ENCODE measurements at places on chromosomes 16 and 17. TPM values are rescaled to one million over a fixed set of nuclear protein-coding genes. Genes with fewer than 3 reads are reported as not detected.

Gene C1QL1
- total RNA-seq, result 0.37 TPM

Gene TXNL4B
- 24.6 TPM for total RNA-seq

Gene KRT12
- not detected for total RNA-seq

Gene SEPTIN1
- total RNA-seq, result 159 TPM

Gene CD300LG
- total RNA-seq, result not detected

Gene CMTM1
- total RNA-seq, result 6.4 TPM

Gene TBC1D3
- not detected for total RNA-seq

Gene PRDM7
- not detected for total RNA-seq

Gene TBC1D3B
- 2.0 TPM for total RNA-seq

Gene KRT23
- total RNA-seq, result not detected

Gene CCL8
- total RNA-seq, result not detected

- DNase-seq, result no peak
- no peak overlapping the region for H3K27ac ChIP-seq
- peaks cover 45% of the 10 kb centered on the region for H3K36me3 ChIP-seq
- no peak overlapping the region for H3K4me3 ChIP-seq
- no peaks in the 10 kb centered on the region for H3K27me3 ChIP-seq
- H3K4me1 ChIP-seq, result no peaks in the 10 kb centered on the region
These were observed 41.1 kb downstream of the KIAA0753 start for GRCh38 chr17:6599364-6599763.

DNA sequence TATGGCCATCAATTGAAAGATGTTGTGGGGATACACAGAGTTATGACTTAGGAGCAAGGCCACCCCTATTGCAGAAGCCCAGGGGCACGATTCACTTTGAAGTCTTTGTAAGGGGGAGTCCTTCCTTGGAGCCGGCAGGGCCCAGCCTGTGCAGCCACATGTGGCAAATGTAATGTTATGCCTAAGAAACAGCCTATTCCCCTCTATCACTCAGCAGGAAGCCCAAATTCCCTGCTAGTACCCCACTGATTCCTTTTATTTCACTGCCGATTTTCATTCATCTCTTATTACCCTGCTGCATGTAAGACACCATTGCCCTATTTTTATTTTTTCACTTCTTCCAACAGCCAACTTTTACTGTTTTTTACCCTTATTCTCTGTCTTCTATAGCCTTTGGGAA lies 233.2 kb downstream of the PMP22 start:
- no peaks in the 10 kb centered on the region for H3K4me1 ChIP-seq
- no peak for DNase-seq
- peaks cover 9% of the 10 kb centered on the region for H3K27me3 ChIP-seq
- H3K27ac ChIP-seq, result no peak overlapping the region
- no peaks in the 10 kb centered on the region for H3K36me3 ChIP-seq
- no peak overlapping the region for H3K4me3 ChIP-seq

DNA sequence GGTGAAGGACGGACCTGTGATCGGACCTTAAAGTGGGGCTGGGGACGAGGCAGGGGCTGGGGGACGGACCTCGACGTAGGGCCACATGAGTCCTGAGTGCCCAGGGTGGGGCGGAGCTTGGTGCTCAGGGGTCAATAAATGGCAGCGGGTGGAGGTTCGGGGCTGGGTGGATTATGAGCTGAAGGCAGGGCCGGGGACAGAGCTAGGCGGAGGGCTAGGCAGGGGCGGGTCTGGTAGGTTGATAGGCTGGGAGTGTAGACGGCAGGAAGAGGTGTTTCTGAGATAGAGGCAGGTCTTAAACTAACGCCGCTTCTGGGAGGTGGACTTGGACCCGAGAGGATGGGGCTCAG lies 733 bp downstream of the CHRNB1 start:
- DNase-seq, result peak; percentile 51
- H3K4me3 ChIP-seq, result peak overlapping the region; percentile 47
- peaks cover 20% of the 10 kb centered on the region for H3K4me1 ChIP-seq
- H3K36me3 ChIP-seq, result peaks cover 6% of the 10 kb centered on the region
- no peak overlapping the region for H3K27ac ChIP-seq

GRCh38 chr16:55567382-55567781 lies 898 bp downstream of the CAPNS2 start:
- no peaks in the 10 kb centered on the region for H3K36me3 ChIP-seq
- peaks cover 9% of the 10 kb centered on the region for H3K27me3 ChIP-seq
- no peak overlapping the region for H3K27ac ChIP-seq
- no peak for DNase-seq
- H3K4me1 ChIP-seq, result no peaks in the 10 kb centered on the region

DNA sequence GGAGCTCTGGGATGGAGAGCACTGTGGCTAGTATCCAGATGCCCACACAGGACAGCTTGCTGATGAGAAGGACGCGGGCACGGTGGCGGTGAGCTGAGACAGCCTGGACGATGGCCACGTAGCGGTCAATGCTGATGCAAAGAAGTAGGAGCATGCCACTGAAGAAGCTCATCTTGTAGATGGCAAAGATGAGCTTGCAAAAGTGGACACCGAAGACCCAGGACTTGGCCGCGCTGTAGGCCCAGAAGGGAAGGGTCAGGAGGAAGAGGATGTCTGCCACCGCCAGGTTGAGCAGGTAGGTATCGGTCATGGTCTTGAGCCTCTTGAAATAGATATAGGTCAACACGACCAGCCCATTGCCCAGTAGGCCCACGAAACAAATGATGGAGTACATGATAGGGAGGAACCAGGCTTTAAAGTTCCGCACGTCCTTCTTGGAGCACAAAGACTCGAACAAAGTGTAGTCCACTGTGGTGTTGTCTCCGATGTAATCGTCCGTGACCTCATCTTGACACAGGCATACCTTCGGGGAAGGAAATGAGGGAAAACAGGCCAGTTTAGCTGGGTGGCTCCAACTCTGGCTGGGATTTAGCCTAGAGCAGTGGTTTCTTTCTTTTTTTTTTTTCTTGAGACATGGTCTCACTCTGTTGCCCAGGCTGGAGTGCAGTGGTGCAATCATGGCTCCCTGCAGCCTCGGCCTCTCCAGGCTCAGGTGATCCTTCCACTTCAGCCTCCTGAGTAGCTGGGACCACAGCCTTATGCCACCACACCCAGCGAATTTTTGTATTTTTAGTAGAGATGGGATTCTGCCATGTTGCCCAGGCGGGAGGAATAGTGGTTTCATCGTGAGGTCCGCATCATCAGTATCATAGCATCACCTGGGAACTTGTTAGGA lies 9.7 kb downstream of the CCR7 start:
- H3K27me3 ChIP-seq, result no peaks in the 10 kb centered on the region
- peak overlapping the region; percentile 21 for H3K4me3 ChIP-seq
- H3K27ac ChIP-seq, result no peak overlapping the region

DNA sequence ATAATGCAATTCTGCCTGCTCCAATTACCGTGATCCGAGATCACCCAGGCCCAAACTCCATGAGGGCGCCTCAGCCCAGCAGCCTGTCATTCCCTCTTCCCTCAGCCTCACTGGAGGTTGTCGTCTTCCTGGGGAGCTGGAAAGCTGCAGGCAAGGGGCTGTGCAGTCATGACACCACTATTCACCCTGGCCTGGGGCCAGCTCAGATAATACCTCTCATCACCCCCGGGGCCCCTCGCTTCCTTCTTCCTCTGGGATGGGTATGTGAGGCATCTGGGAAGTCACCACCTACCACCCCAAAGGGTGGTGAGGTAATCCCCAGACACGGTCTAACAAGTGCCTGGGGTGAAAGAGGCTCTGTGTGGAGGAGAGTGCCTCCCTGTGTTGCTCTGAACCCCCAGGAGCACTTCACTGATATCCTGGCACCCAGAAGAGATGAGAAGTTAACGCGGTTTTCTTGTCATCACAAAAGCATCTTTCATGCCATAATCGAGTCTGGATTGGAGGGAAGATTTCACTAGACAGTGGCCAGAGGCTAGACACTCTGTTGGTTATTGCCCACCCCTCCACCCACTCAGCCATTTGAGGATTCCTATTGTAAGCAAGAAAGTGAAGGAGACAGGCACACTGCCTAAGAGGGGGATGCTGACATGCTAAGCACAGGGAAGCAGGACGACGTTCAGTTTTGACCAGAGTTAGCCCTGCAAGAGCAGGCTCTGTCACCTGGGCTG lies 18.4 kb downstream of the CFAP20 start:
- peaks cover 32% of the 10 kb centered on the region for H3K36me3 ChIP-seq
- DNase-seq, result no peak
- no peaks in the 10 kb centered on the region for H3K27me3 ChIP-seq
- no peak overlapping the region for H3K27ac ChIP-seq

DNA sequence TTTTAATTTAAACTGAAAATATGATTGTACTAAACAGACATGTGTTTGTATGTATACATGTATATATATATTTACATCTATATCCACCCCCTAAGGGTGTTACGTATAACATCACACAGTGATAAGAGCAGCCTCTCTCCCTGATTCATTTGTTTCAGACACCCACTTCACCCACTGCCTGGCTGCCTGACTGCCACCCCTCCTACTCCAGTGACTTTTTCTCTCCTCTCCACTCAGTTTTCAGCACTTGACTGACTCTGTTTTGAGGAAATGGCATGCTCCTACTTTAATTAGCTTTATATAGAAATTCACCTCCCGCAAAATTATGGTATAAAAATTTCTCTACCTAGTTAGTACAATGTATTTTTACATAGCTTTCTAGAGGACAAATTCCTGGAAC lies 20.0 kb downstream of the BFAR start:
- no peak for DNase-seq
- H3K27me3 ChIP-seq, result no peaks in the 10 kb centered on the region
- peaks cover 5% of the 10 kb centered on the region for H3K4me1 ChIP-seq
- no peak overlapping the region for H3K4me3 ChIP-seq

- H3K27me3 ChIP-seq, result peaks cover 4% of the 10 kb centered on the region
- peaks cover 3% of the 10 kb centered on the region for H3K4me1 ChIP-seq
- H3K4me3 ChIP-seq, result no peak overlapping the region
These were observed 7.8 kb upstream of the CCL15 start for GRCh38 chr17:36008998-36009665.

GRCh38 chr17:56602292-56603130 lies 9.0 kb downstream of the NOG start:
- peak overlapping the region; percentile 26 for H3K27ac ChIP-seq
- H3K4me1 ChIP-seq, result peaks cover 65% of the 10 kb centered on the region
- no peaks in the 10 kb centered on the region for H3K36me3 ChIP-seq
- peaks cover 7% of the 10 kb centered on the region for H3K27me3 ChIP-seq
- H3K4me3 ChIP-seq, result no peak overlapping the region
- DNase-seq, result peak; percentile 39

DNA sequence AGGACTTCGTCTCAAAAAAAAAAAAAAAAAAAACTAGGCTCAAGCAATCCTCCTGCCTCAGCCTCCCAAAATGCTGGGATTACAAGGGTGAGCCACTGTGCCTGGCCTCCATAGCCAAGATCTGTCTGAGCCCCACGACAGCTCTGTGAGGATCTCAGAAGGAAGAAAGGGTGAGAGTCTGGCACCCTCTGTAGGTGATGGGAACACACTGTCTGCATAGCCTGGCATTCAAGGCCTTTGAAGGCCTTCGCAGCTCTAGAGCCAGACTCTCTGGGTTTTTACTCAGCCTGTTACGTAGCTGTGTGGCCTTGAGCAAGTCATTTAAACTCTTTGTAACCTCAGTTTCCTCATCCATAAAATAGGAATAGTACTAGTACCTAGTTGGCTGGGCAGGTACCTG lies 6.3 kb upstream of the XPO6 start:
- DNase-seq, result peak; percentile 76
- H3K4me3 ChIP-seq, result no peak overlapping the region
- peaks cover 3% of the 10 kb centered on the region for H3K4me1 ChIP-seq
- H3K27ac ChIP-seq, result no peak overlapping the region
- H3K36me3 ChIP-seq, result no peaks in the 10 kb centered on the region

DNA sequence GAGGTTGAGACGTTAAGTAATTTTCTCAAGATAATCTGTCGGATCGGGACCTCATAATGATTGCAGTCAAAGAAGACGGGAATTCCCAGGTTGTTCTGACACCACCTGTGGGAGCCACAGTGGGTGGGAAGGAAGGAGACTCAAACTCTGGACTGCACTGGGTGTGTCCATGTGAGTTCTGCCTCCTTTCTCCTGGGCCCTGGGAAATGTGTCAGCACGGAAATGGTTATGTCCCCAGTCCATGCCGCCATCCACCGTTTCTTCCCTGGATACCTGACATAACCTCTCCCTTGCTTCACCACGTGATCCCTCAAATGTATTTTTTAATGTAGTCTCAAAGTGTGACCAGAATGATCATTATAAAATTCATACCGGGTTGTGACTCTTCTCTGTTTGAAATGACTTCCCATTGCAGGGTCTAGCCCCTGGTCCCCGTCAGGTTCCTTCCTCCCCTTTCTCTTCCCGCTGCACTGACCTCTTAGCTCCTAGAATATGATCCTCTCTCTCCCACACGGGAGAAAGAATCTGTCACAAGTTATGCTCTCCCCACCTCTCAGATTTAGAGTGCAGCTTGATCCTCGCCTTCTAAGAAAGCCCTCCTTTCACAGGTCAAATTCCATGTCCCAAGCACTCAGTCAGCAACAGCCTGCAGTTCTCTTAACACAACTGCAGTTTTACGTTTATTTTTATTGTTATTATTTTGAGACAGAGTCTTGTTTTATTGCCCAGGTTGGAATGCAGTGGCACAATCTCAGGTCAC lies 820.0 kb upstream of the EEF2KMT start:
- no peak overlapping the region for H3K27ac ChIP-seq
- H3K36me3 ChIP-seq, result no peaks in the 10 kb centered on the region

DNA sequence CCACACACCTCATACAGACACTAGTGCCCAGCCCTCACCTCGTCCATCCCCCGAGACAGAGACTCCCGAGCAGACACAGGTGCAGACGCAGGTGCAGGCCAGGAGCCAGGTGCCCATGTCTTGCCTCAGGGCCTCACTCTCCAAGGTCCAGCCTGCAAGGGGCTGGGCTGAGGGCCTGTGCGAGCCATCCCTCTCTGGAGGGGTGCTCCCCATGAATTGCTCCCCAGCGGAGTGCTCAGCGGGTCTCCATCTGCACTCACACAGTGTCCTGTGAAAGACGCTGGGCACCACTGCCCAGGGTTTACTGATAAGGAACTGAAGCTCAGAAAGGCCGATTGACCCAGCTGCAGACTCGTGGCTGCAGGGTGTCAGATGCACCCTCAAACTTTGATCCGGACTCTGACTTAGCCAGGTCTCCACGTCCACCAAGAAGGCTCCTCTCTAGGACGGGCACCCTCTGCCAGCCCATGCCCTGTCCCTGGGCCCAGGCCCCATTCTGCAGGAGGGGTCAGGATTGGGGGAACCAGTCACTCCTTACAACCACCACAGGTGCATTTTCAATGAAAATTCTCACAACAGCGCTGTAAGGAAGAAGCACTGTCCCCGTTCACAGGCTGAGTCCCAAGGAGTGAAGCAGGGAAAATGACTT lies 16.9 kb downstream of the POLR3K start:
- DNase-seq, result no peak
- no peaks in the 10 kb centered on the region for H3K27me3 ChIP-seq
- no peak overlapping the region for H3K27ac ChIP-seq
- peaks cover 12% of the 10 kb centered on the region for H3K36me3 ChIP-seq
- peaks cover 17% of the 10 kb centered on the region for H3K4me1 ChIP-seq

- peaks cover 3% of the 10 kb centered on the region for H3K27me3 ChIP-seq
- no peaks in the 10 kb centered on the region for H3K36me3 ChIP-seq
- H3K4me3 ChIP-seq, result peak overlapping the region; percentile 78
- peaks cover 44% of the 10 kb centered on the region for H3K4me1 ChIP-seq
- peak; percentile 81 for DNase-seq
These were observed 22.4 kb upstream of the EIF1 start for GRCh38 chr17:41666237-41666641.

- DNase-seq, result no peak
- H3K4me3 ChIP-seq, result no peak overlapping the region
These were observed 16.6 kb downstream of the TRPV2 start for GRCh38 chr17:16432017-16432416.

GRCh38 chr17:78921437-78921971 lies 3.7 kb downstream of the TIMP2 start:
- H3K27me3 ChIP-seq, result peaks cover 4% of the 10 kb centered on the region
- no peak overlapping the region for H3K27ac ChIP-seq
- no peak for DNase-seq
- H3K4me1 ChIP-seq, result peaks cover 13% of the 10 kb centered on the region

GRCh38 chr16:71528257-71528656 lies 2.0 kb downstream of the CHST4 start:
- peaks cover 5% of the 10 kb centered on the region for H3K4me1 ChIP-seq
- no peak overlapping the region for H3K27ac ChIP-seq
- H3K27me3 ChIP-seq, result peaks cover 20% of the 10 kb centered on the region
- no peak for DNase-seq
- no peaks in the 10 kb centered on the region for H3K36me3 ChIP-seq
